ENCODE measurements at places on chromosomes 7 and 10.

DNA sequence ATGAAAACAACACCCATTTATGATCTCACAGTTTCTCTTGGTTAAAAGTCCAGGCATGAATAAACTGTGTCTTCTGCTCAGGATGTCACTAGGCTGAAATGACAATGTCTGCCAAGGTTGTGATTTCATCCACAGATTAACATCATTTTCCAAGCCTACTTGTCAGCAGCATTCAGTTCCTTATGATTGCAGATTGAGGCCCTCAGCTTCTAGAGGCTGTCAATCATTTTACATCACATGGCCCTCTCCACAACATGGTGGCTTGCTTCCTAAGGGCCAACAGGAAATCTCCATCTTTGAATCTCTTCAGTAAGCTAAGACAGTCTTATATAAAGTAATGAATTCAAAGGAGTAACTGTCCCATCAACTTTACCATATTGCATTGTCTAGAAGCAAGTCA is 377.6 kb downstream of the ANKRD7 start:
- no peak for DNase-seq

DNA sequence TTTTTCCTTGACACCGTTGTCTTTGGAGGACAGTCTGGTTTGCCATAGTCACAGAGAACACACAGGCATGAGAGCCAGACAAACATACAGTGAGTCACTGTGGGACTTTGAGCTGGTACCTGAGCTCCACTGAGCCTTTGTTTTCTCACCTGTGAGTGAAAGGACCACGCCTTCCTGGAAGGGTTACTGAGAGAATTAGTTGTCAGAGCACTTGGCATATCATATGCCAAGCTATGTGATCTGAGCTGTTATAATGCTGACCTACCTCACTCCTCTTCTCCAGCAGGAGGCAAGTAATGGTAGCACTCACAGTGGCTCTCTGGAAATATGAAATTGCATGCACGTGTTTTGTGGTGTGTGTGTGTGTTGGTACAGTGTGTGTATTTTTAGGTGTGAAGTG is 59.7 kb downstream of the CXCL12 start:
- DNase-seq = no peak

GRCh38 chr7:92648067-92648466 is 57.9 kb upstream of the FAM133B start:
- no peak for DNase-seq

GRCh38 chr7:119175911-119176627 is 951.6 kb downstream of the ANKRD7 start:
- DNase-seq = peak; percentile 18

DNA sequence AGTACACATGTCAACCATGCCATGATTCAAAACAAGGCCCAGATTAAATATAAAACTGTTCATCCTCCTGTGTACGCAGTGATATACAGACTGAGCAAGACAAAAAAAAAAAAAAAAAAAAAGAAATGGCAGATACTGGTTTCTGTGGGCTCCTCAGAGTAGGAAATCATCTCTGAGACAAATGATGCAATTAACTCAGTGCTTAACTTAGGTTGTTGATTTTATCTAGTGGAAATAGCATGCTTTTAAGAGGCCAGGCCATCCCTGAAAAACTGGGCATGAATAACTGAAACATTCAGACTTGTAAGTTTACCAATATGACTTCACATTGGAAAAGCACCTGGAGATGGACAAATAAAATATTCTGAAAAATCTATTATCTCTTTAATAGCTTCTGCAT is 69.0 kb downstream of the DKK1 start:
- no peak for DNase-seq

DNA sequence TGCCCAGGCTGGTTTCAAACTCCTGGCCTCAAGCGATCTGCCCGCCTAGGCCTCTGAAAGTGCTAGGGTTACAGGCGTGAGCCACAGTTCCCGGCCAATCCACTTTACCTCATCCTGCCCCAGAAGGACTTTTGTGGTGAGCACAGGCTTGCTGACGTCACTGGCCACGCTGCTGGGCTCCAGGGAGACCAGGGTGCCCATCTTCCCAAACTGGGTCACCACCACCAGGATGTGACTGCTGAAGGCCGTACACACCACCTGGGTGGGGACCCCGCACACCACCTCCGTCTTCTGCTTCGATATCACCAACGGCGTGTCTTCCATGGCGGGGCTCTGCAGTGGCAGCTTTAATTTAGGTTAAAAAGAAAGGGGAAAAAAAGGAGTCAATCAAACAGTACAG is 816 bp downstream of the PSMG3 start:
- peak; percentile 49 for DNase-seq

DNA sequence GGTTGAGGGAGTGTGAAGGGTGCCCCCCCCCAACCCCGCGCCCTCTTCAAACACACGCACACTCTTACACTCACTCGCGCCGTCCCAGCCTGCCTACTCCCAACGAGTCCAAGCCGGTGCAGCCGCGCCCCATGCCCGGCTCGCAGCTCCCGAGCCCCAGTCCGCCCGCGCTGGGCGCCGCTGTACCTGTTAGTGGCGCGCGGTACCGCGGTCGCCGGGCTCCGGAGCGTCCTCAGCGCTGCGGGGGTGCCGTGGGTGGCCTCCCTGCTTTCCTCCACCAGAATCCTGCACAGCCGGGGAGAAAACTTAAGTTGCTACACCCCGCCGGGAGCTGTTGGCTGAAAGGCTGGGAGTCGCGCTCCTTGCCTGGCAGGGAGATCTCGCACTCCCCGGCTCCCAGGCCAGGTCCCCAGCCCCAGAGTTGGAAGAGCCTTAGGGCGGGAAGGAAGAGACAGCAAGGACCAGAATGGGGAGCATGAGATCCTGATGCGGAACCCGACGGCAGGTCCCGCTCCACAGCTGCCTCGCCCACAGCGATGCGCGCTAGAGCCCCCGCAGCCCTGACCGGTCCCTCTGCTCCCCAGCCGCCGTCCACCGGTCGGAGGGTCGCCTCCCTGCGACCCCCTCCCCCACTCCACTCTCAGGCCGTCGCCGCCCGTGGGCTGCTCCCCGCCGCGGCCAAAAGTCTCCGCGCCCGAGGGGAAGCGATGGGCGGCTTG is 863 bp downstream of the ST8SIA6 start:
- DNase-seq = peak; percentile 14

- no peak for DNase-seq
Measured at GRCh38 chr10:10295537-10295936, 722.1 kb upstream of the CELF2 start.

- DNase-seq = no peak
Measured at GRCh38 chr7:7553386-7553785, 13.3 kb upstream of the MIOS start.

- no peak for DNase-seq
Measured at GRCh38 chr10:60314069-60314940, 75.4 kb downstream of the ANK3 start.

- no peak for DNase-seq
Measured at GRCh38 chr7:14639329-14639728, 263.2 kb downstream of the DGKB start.

DNA sequence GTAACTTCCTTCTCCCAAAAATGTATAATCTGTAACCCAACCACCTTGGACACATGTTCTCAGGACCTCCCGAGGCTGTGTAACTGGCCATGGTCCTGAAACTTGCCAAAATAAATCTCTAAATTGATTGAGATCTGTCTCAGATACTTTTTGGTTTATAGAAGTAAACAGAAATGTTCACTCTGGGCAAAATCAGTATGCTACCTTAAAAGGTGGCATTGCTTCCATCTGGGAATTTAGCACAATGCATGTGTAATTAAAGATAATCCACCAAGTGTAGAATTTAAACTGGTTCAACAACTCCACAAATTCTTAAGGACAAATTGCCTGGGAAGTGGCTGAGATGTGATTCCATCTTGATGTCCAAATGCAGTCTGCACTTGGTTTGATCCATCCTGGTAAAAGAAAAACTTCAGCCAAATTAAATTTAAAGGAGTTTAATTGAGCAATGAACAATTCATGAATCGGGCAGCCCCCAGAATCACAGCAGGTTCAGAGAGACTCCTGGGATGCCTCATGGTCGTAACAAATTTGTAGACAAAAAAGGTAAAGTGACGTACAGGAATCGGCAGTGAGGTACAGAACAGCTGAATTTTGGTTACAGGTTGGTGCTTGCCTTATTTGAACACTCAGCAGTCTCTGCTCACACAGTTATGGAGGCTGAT is 102.6 kb upstream of the PFKP start:
- no peak for DNase-seq

DNA sequence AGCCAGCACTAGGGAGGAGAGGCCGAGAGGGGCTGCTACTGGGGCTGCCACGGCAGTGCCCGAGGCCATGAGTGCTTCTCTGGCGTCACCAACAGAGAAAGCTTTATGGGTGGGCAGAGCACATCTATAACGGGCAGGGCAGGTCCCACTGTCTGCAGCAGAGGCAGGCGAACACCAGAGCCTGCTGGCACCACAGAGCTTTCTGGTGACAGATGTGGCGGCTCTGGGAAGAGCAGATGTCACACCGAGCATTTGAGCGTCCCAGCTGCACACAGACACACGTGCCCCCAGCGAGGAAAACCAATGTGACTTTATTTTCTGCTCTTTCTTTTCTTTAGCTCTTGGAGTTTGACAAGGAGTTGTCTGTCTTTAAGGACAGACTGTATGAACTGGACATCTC is 20.5 kb downstream of the NKX6-2 start:
- DNase-seq = no peak

DNA sequence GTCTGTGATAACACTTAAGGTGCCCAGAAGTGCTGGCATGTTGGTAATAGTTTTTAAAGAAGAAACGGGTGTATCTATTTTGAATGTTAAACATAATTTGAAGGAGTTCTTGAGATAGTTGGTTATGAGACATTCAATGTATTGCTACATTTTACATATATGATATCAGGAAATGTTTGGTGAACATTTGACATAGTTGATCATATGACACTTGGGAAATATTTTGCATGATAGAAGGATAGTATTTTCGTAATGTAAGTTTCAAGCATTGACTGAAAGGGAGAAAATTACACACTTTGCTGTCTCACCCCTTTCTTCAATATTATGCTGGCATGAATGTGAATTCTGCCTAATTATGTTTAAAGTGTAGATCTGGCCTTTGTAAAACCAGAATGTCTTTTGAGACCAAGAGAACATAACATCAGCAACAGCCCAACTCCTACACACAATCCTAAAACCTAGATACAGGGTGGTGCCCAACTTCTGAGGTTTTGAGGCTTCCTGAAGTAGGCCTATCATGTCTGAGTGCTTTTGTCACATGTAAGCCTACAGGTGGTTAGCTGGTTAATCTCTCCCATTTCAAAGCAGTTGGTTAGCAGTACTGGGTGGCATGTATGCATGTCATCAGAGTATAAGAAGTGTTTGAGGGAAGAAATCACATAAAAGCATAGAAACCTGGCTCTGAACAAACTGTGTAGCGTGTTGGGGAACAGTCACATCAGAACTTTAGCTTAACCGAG is 2.1 kb downstream of the ADD3 start:
- DNase-seq = peak; percentile 63

DNA sequence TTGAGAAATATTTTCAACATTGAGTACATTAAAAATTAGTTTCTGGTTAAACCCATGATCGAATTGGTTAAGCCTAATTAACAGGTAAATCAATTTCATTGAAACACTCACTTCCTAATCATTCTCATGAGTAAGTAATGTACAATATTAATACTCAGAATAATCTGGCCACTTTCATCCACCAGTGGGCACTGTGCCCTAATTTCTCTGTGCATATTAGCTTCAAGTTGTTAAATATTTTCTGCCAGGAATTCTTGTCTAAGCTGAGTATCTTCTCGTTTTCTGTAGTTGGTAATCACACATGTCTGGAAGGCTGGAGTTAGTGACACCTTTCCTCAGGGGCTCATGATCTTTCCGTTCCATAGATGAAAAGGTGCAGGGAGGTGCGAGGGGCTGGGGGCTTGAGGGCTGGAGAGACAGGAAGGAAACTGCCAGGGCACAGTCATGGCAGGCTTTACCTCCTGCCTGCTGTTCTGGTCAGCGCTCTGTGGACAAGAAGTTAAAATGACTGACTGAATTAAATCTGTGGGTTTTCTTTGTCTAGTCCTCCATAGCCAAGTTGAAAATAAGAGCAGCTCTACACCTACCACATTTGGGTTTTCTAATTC is 71.9 kb downstream of the WIPF3 start:
- DNase-seq = peak; percentile 15

DNA sequence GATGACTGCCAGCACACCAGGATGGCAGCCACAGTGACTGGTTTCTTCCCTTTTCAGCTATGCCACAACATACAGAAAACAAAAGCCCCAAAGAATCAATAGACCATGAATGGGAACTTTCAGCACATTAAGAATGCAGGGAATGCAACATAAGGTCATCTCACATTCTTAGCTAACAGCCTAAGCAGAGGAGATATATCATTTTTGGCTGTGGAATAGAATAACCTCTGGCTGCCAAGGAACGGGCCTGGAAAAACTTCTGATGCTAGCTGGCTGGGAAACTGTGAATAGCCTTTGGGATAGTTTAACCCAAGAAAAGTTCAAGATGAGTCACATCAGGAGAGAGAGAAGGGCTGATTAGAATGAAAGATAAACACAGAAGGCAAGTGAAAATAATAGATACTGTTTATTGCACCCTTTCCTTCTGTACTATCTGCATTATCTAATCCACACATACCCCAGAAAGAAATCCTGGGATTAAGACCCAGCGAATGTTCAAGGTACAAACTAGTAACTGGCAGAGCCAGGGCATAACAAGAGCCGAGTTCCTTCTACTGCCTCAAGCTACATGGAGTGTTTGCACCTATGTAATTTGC is 169.2 kb downstream of the SEMA3A start:
- no peak for DNase-seq

- no peak for DNase-seq
Measured at GRCh38 chr7:37411444-37412034, 37.1 kb downstream of the ELMO1 start.

- DNase-seq = no peak
Measured at GRCh38 chr10:78952030-78952429, 116.7 kb upstream of the ZMIZ1 start.

GRCh38 chr7:28136420-28136819 is 44.2 kb downstream of the JAZF1 start:
- no peak for DNase-seq

DNA sequence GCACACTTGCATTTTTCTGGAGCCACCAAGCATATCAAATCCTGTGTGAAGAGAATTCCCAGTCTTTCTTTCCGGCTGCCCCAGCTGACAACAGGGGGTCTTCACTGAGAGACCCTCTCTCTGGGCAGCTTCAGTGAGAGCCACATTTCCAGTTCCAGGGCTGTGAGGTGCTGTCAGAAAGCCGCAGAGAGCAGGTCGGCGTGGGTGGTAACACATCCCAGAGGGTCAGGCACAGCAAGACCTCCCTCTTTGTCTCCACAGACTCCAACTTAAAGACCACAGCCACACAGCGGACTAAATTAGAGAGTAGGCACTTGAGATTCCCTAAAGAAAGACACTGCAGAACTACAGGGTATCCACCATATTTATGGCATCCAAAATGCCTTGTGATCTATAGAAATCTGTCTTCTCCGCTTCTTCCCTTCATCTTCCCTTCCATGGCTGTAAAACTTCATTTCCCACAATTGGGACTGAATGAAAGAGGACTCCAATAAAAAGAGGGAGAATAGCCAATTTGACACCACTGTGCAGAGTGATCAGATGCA is 116.0 kb upstream of the C7orf33 start:
- DNase-seq = no peak

DNA sequence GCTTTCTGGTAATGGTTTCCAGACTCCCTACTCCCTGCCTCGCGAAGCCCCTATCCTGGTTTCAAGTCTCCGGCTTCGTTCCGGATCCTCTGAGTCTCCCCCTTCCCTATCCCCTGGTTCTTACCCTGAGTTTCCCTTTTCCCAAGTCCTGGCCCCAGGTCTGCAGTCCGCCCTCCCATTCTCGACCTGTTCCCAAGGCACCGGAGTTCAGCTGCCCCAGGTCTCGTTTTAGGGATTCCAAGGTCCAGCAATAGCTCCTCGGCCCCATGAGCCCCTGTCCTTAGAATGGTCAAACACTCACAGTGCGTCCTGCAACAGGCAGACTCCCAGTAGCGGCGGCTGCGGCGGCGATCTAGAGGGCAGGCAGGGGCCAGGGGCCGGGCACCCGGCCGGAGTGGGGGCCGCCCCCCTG is 274 bp downstream of the PITX3 start:
- DNase-seq = no peak
